ENCODE measurements at places on chromosomes 7 and 10.

GRCh38 chr7:102834999-102835398, 77.8 kb upstream of the LRRC17 start:
- DNase-seq, result peak; percentile 92

DNA sequence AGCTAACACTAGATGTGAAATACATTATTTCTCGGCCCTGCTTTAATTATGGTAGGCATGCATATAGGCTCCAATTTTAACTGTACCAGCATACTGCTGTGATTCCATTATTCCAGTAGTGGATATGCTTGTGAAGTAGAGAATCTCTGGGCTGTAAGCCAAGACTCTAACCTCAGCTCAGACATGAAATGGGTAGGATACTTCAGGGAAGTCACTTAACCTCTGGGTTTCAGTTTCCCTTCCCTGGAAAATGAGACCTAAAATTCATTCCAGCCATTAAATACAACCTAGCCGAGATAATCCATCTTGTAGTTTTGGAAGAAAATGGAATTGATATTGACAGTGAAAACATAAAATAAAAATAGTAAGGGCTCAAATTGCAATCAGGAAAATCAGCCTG, 59.6 kb upstream of the TRIL start:
- peak; percentile 57 for DNase-seq

GRCh38 chr10:119149729-119150128, 15.8 kb downstream of the SFXN4 start:
- no peak for DNase-seq

GRCh38 chr10:97849103-97849686, 448 bp upstream of the GOLGA7B start:
- DNase-seq, result no peak

GRCh38 chr10:105706281-105707026, 1065.4 kb downstream of the SORCS3 start:
- no peak for DNase-seq

GRCh38 chr7:39734633-39735004, 111.2 kb downstream of the RALA start:
- no peak for DNase-seq

DNA sequence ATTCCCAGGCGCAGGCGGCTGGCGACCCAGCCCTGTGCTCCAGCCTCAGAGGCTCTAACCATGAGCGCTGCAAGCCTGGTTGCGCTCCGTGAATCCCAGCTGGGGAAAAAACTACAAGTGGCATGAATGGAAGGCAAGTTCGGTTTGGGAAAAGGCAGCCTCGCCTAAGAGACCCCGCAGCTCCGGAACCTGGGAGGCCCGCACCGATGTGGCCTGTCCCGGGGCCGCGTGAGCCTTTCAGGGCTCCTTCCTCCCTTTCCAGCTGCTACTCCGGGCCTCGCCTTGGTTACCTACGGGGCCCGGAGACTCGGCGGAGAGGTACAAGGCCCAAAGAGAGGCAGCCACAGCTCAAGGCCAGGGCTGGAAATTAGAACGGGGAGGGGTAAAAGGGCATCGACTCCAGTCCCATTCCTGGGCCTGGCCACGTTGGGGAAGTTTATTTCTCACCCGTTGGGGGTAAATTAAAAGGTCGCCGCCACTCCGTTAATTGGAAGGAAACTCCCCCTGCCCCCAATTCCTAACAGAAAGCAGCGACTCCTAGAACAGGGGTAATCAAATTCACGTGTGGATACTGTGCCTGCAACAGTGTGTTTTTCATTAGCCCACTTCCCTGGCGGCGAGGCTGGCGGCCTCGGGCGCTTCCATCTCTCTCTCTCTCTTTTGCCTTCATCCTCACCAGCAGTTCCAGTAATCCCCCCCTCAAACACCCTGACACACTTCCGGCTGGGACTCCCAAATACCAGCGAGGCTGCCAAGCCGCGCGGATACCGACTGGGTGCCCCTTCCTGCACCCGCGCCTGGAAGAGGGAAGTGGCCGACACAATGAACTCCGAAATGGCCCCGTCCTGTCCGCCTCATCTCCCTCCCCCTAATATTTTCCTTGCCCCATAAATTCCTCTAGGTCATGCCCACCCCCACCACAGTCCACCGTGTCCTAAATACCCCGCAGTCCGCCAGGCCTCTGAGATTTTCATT, 1.5 kb upstream of the HOXA9 start:
- no peak for DNase-seq

DNA sequence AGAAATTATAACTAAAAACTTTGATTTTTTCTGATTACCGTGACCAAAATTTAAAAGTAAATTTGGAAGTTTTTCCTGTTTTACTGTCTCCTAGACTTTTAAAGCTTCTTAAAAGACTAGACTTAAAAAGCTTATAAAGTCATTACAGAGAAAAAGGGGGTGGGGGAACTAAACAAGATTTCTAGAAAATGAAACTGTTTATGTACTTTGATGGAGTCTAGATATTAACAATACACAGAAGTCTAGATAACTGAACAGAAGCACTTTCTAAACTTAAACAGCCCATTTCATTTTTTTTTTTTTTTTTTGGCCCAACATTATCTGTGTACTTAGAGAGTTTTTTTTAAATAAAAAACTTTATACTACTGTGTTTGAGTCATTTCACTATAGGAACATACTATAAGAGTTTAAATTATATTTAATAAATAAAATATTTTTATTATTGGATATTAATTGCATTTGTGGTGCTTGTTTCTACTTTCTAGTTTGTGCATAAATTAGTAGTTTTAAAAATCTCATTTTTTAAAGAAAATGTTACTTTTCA, 98.5 kb downstream of the PHTF2 start:
- no peak for DNase-seq

DNA sequence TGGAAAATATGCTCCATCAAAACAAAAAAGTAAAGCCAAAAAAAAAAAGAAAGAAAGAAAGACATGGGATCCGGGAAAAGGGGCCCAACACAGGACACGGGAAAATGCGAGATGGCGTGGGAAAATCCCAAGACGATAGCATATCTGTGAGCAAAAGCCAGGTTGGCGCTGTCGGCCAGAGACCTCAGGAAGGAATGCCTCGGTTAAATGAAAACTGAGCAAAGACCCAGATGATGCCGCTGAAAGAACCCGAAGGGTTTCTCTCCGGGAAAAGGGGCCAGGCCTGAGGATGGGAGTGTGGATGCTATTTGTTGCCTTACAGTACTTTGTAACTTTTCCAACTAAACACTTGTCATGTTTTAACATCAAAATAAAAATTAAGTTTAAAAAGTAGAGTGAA, 49.5 kb upstream of the PPP2R2D start:
- DNase-seq, result no peak

- no peak for DNase-seq
Measured at GRCh38 chr10:67452892-67453291, 243.1 kb downstream of the CTNNA3 start.

- no peak for DNase-seq
Measured at GRCh38 chr10:124741922-124742412, 2.2 kb downstream of the FAM53B start.

Measured in astrocyte of the spinal cord (primary cell).